ENCODE measurements at places on chromosomes 2 and 18.

DNA sequence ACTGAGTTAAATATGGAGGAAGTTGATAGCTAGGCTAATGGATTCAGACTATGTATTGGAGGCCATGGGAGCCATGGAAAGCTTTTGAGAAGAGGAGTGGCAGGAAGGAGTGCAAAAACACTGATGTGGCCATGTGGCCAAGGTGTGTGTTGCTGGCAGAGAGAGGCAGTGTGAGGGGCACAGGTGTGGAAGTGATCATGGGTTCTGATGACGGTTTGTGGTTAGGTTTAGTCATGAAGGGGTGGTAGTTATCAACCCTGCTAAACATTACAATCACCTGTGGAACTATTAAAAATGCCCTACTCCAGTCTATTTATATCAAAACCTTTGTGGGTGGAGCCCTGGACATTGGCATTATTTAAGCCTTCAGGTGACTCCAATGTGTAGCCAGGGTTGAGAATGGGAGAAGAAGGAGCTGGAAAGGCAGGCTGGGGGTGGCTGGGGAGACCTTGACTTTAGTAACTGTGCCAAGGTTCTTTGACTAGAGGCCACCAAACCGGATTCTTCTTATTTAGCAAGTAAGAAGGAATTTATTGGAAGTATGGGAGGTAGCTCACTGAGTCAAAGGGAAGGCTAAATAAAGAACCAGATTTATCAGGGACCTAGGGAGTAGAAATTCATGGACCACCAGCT is 13.5 kb downstream of the GPR39 start:
- no peak for DNase-seq

GRCh38 chr18:46542545-46542944 is 114.5 kb downstream of the LOXHD1 start:
- no peak for DNase-seq

- DNase-seq = no peak
Measured at GRCh38 chr18:41967680-41968079, 12.6 kb downstream of the PIK3C3 start.

DNA sequence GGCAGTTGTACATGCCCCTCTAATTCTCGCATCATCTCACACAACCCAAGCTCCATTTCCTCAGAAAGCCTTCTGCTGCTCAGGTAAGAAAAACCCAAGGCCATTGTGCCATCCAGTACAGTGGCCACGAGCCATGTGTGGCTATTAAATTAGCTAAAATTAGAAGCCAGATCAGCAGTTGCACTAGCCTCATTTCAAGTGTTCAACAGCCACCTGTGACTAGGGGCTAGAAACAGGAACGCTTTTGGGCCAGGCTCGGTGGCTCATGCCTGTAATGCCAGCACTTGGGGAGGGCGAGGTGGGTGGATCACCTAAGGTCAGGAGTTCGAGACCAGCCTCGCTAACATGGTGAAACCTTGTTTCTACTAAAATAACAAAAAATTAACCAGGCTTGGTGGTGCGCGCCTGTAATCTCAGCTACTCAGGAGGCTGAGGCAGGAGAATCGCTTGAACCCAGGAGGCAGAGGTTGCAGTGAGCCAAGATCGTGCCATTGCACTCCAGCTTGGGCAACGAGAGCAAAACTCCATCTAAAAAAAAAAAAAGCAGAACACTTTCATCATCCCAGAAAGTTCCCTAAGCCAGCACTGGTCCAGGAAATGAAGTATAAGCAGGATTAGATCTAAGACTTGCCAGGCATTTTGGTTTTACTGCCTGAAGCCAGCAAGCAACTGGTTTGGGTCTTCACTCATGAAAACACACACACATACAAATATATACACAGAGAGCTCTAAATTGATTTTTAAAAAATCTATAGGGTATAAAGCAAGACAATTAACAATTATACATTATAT is 35.7 kb downstream of the ATP8B1 start:
- DNase-seq = no peak

DNA sequence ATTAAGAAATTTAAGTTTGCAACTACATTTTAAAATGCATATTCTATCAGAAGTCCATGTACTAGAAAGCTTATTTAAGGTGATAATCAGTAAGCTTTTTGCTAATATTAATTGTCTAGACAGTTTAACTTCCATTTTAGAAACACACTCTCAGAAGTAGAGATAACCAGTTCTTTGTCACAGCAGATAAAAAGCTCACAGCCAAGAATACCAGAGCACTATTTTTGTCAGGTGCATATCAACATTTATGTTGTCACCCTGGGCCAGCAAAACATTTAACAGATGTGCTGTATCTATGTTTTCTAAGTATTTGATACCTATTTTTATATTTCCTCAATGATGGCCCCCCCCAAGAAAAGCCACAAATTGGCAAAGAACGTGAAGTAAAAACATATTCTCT is 192.6 kb downstream of the ERBB4 start:
- no peak for DNase-seq
